Right ventricle myocardium superior (tissue), 1 donor: ENCODE measurements at places on chromosomes 7 and 10. TPM values are rescaled to one million over a fixed set of nuclear protein-coding genes. Genes with fewer than 3 reads are reported as not detected.

GRCh38 chr7:51444936-51445335 is 128.3 kb upstream of the COBL start:
- no peak for DNase-seq

DNA sequence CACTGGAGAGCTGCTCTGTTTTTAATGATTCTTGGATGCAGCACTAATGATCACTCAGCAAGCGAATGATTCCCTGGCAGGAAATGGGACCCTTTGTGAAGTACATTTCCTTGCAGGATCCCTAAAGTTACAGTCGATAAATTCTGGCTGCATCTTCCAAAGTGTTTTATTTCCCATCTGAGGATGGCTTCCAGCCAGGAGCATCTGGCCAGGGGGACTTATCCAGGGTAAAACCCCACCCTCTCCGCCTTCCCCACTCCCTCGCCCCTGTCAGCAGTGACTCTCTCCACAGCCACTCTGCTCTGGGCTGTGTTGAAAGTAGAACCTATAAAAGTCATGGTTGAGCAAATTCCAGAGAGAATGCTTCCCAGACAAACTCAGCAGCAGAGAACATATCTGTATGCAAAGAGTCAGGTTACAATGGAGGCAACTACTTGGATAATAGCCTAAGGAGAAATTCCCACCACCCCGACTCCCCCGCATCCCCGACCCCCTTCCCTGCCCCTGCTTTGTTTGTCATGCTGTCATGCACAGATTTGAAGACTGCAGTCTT is 111.0 kb upstream of the ANLN start:
- no peak for DNase-seq

GRCh38 chr7:1263391-1263951 is 30.8 kb downstream of the UNCX start:
- peak; percentile 18 for DNase-seq

GRCh38 chr10:59753267-59753666 is at the start of gene MRLN:
Gene MRLN, minus strand, starts transcription at chr10:59753455.
- DNase-seq = no peak

DNA sequence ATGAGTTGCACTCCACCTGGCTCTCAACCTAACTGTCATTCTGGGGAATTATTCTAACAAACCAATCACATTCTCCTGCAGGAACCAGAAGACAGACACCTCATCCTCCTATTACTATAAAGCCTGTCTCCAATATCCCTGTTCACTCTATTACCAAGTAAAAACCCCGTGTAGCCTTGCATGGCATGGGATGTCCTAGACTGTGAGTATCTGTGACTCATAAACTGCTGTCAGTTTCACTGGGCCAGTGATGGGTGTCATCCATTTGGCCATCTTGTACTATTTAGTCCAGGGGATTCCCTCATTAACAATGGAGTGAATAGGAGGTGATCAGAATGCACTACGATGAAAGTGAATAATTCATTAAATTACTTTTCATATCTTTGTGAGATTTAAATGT is 608.7 kb downstream of the DNAJB9 start:
- DNase-seq = no peak

- DNase-seq = no peak
These were observed 259.2 kb downstream of the HDAC9 start for GRCh38 chr7:18754766-18755165.

DNA sequence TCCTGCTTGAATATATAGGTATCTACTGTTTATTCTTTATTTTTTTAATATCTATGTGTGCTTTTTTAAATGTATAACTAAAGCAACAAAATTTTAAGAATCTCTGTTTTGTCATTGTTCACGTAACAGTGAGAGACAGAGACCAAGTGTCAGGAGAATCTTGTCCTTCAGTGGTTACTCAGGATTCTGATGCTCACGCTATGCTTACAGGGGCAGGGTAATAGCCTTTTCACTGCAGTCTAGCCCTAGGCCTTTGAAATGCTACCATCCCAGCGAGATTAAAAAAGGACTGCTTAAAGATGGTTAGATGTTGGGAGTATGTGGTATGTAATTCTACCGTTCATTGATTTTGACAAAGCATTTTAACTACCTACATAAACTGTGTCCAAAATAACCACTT is 71.6 kb upstream of the EGFR start:
- DNase-seq = no peak

GRCh38 chr7:14855033-14855794 is 47.3 kb downstream of the DGKB start:
- no peak for DNase-seq

DNA sequence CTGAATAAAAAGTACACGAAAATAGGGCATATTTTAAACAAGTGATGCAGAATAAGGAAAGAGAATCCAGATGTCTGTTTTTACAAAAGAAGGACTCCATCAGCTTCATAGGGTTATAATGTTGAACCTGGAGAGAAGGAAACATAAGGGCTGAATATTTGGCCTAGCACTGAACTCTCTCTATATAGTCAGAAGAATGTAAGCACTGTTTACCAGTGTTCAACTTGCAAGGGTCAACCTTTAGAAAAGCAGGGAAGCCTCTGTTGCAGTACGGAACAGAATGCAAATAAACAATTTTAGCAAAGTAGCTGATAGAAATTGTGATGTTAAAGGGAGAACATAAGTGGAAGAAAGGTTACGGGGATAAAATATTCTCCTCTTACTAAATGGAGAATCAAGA is 16.2 kb downstream of the CDK6 start:
- DNase-seq = no peak

- DNase-seq = no peak
These were observed 853.9 kb downstream of the SORCS1 start for GRCh38 chr10:106310596-106310995.

- no peak for DNase-seq
These were observed 16.1 kb downstream of the OGDH start for GRCh38 chr7:44622342-44623151.

DNA sequence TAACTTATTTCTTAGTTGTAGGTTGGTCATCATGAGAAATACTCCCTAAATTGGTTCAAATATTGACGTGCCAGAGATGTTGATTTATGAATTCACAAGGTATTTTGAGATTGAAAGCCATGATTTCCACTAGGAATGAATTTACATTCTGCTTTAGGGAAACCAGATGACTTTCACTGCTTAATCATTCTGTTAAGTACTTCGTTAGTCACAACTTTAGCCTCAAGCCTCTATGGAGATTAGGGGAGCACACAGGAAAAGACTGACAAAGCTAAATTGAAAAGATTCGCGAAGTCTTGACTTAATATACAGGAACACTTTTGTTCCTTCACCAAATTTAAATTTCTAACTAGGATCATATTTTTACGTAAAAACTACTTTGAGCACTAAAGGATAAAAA is 250.4 kb upstream of the CACNA2D1 start:
- DNase-seq = no peak

- DNase-seq = peak; percentile 37
These were observed 100.8 kb downstream of the MICALL2 start for GRCh38 chr7:1358376-1359050.

GRCh38 chr7:53604201-53604600 is 568.8 kb downstream of the POM121L12 start:
- no peak for DNase-seq

DNA sequence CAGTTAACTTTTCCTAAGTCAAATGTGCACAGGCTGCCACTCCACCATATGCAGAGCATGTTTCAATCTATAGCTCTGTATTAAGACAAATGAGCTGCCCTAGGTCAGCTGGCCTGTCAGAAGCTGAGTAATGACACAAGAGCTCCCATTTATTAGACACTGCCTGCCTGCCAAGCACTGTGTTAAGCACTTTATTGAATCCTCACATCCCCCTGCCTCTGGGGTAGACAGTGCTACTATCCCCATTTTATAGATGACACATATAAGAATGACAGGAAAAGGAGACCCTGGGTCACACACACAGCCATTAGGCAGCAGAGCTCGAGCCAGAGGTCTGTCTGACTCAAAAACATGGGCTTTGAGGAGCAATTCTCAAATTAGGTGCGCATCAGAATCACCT is 179.8 kb upstream of the PDE1C start:
- DNase-seq = no peak

DNA sequence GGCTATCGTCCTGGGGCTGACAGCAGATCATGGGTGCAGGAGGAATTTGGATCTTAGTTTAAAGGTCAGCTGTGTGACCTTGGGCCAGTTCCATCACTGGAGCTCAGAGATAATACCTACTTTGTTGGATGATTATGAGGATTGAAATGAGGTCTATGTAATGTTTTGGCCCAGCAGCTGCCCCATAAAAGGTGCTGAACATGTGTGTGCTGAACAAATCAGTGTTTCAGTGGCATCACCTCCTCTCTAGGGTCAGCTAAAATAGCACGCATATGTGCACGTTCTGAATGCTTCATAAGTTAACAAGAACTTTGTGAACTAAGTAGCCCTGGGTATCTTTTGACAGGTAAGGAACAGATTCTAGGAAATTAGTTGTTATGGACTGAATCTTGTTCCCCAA is 84.8 kb upstream of the LRRC18 start:
- DNase-seq = no peak

DNA sequence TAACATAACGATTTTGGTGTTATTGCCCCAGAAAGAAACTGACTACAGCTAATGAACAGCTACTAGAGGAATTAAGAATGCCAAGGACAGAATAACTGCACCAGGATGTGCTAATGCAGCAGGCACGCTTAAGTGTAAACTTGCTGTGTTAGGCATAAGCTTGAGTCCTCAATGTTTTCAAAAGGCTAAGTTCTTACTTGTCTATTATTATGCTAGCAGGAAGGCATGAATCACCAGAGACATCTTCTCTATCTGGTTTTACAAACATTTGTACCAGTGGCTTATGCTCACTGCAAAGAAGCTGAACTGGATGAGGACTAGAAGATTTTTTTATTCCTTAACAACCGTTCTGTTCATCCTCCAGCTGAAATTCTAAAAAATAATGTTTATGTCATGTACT is 1035.3 kb downstream of the NRG3 start:
- DNase-seq = no peak

DNA sequence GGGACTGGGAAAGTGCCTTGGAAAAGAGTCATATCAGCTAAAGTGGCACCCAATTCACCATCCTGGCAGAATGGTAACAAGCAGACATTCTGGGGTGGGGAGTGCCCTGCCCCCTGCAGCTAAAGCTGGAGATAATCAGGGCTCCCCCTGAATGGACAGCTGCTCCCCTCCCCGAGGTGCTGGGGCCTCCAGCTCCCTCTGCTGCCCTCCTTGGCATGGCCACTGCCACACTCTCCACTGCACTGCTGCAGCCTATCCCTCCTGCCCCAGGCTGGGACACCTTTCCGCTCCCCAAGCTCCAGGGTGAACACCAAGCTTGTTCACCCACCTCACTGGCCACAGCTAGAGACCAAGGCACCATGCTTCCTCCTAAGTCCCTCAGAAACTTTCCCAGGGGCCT is 9.8 kb upstream of the PARD3 start:
- peak; percentile 41 for DNase-seq

DNA sequence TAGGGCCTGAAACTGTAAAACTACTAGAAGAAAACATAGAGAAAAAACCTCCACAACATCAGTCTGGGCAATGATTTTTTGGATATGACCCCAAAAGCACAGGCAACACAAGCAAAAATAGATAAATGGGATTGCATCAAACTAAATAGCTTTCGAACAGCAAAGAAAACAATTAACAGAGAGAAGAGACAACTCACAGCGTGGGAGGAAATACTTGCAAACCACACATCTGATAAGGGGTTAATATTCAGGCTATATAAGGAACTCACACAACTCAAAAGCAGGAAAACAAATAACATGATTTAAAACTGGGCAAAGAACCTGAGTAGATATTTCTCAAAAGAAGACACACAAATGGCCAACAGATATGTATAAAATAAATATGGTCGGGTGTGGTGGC is 7.7 kb upstream of the GSTK1 start:
- DNase-seq = no peak

- no peak for DNase-seq
These were observed 1.6 kb upstream of the RAB19 start for GRCh38 chr7:140402178-140402835.

- no peak for DNase-seq
These were observed 4.2 kb downstream of the ZMIZ2 start for GRCh38 chr7:44752822-44753221.

- DNase-seq = no peak
These were observed 551.0 kb upstream of the FOXK1 start for GRCh38 chr7:4131063-4131462.

DNA sequence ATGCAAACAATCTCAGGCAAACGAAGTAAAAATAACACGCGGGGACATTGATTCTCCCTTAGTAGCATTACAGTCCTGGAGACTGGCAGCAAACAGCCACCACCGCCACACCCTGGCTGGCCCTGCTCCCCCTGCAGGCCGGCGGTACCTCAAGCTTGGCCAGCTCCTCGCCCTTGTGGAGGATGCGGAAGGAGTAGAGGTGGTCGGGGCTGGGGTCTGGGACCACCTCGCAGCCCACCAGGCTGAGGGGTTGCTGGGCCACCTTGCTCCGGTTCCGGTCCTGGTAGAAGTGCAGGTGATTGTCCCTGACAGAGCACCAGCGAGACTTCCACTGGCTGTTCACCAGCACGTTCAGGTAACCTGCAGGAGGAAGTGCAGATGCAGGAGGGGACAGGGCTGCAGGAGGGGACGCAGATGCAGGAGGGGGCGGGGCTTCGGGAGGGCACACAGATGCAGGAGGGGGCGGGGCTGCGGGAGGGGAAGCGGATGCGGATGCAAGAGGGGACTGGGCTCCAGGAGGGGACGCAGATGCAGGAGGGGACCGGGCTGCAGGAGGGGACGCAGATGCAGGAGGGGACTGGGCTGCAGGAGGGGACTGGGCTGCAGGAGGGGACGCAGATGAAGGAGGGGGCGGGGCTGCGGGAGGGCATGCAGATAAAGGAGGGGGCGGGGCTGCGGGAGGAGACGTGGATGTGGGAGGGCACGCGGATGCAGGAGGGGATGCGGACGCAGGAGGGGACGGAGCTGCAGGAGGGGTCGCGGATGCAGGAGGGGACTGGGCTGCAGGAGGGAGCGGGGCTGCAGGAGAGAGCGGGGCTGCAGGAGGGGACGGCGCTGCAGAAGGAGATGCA is 65.7 kb downstream of the VWA2 start:
- peak; percentile 62 for DNase-seq

- no peak for DNase-seq
These were observed 5.3 kb downstream of the MEOX2 start for GRCh38 chr7:15681186-15681585.

- no peak for DNase-seq
These were observed 174.3 kb downstream of the LCOR start for GRCh38 chr10:97006364-97006763.

DNA sequence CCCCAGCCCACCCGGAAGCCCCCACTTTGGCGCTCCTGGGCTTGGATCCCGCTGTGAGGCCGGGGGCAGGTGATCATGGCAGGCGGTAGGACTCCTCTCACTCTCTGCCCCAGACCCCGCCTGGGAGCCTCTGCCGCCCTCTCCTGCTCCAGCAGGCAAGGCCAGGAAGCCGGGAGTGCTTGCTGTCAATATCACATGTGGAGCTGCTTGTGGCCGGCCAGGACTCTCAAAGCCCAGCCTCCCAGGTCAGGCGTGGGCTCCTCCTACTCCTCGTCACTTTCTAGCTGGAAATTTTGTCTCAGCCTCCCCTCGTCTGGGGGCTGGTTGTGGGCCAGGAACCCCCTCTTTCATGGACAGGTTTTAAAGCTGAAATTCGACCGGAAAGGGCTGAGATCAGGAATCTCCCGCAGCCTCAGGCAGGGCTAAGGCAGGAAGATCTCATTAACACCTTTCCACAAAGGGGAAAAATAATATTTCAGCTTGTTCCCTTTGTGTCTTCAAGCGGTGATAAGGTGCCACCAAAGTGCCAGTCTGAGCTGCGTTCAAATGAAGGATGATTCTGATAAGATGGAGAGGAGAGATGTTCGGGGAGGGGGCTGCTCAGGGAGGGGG is 273.6 kb upstream of the PODXL start:
- DNase-seq = no peak

Gene BICC1
- 6.1 TPM for total RNA-seq

Gene GPR22
- 36.4 TPM for total RNA-seq

Gene TUBAL3
- total RNA-seq = 0.11 TPM

Gene CYP3A4
- total RNA-seq = 0.70 TPM

Gene FBXO24
- total RNA-seq = 0.35 TPM
